H9 (cell line): ENCODE measurements at places on chromosomes 12 and 14.
A peak's percentile ranks its signal among the peaks of the same experiment; 100 is the strongest.

DNA sequence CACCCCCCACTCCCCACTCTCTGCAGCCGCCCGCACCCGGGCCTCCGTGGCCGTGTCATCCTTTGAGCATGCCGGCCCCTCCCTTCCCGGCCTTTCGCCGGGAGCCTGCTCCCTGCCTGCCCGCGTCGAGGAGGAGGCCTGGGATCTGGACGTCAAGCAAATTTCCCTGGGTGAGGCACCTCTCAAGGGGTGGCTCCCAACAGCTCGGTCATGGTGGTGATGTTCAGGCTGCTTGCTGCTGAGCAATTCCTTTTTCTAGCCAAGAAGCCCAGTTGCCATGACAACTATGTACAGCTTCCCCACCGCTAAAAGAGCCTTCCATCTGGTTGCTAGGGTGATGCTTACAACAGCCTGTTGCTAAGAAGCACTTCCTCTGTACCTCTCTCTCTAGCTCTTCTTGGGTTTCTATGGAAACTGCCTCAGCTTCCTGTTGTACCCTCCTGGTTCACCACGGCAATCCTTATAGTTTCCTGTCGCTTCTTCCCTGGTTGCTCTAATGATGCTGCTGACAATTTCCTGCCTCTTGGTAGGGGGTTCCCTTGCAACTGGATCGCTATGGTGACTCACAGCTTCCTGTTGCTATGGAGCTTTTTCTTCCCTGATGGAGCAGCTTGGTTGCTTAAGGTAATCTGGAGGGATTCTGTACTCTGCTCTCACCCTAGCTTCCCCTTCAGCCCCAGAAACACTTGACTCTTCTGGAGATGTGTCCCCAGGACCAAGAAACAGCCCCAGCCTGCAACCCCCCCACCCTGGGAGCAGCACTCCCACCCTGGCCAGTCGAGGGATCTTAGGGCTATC lies 11.0 kb downstream of the ZNF219 start:
- H3K27ac ChIP-seq = no peak overlapping the region
- H3K27me3 ChIP-seq = no peaks in the 10 kb centered on the region
- peak; percentile 90 for DNase-seq

DNA sequence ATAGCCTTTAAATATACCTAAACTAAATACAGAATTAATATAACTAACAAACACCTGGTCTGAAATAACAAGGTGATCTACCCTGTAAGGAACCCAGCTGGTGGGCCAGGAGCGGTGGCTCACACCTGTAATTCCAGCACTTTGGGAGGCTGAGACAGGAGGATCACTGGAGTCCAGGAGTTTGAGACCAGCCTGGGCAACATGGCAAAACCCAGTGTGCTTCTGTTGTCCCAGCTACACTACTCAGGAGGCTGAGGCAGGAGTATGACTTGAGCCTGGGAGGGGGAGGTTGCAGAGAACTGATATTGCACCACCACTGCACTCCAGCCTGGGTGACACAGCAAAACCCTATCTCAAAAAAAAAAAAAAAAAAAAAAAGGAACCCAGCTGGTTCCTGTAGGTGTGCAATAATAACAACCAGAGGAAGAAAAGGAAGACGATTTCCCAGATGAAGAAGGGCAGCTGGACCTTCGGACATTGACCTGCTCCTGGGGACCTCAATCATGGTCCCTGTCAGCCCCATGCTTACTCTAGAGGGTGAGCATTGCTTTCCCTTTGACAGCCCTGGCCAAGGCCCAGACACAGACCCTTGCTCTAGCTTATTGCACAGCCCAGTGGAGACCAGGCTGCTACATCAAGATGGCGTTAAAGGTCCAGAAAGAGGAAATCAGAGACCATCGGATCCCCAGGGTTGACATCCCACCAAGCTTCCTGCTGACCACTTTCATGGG lies 5.4 kb downstream of the FOS start:
- H3K27me3 ChIP-seq = no peaks in the 10 kb centered on the region; the same call in 1 of the 2 replicates
- no peak for DNase-seq
- no peak overlapping the region for H3K27ac ChIP-seq
- H3K4me3 ChIP-seq = peak overlapping the region; percentile 20; the same call in 1 of the 3 replicates

DNA sequence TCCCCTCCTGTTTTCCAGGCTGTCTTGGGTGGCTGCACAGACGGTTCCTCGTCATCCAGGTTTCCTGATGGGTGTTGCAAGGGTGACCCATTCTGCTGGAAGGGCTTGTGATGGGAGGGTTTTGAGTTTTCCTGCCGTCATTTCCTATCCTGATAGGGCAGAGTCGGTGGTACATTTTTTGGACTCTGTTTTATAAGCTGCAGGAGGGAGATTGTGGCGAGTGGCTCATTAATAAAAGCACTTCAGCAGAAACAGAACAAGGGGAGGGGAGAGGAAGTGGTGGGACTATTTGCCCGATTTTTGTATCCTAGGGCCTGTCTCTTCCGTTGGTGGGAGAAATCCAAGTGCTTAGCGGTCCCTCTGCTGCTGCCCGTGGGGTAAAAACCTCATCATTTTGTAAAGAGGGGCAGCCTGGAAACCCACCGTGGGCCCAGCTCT lies 40.0 kb downstream of the TSPAN9 start:
- no peak for DNase-seq
- no peak overlapping the region for H3K27ac ChIP-seq
- no peaks in the 10 kb centered on the region for H3K27me3 ChIP-seq
- H3K4me1 ChIP-seq = no peaks in the 10 kb centered on the region

GRCh38 chr14:70045844-70046535 lies 142.8 kb downstream of the SLC8A3 start:
- H3K4me1 ChIP-seq = no peaks in the 10 kb centered on the region
- no peak overlapping the region for H3K27ac ChIP-seq
- no peaks in the 10 kb centered on the region for H3K27me3 ChIP-seq
- DNase-seq = peak; percentile 90

DNA sequence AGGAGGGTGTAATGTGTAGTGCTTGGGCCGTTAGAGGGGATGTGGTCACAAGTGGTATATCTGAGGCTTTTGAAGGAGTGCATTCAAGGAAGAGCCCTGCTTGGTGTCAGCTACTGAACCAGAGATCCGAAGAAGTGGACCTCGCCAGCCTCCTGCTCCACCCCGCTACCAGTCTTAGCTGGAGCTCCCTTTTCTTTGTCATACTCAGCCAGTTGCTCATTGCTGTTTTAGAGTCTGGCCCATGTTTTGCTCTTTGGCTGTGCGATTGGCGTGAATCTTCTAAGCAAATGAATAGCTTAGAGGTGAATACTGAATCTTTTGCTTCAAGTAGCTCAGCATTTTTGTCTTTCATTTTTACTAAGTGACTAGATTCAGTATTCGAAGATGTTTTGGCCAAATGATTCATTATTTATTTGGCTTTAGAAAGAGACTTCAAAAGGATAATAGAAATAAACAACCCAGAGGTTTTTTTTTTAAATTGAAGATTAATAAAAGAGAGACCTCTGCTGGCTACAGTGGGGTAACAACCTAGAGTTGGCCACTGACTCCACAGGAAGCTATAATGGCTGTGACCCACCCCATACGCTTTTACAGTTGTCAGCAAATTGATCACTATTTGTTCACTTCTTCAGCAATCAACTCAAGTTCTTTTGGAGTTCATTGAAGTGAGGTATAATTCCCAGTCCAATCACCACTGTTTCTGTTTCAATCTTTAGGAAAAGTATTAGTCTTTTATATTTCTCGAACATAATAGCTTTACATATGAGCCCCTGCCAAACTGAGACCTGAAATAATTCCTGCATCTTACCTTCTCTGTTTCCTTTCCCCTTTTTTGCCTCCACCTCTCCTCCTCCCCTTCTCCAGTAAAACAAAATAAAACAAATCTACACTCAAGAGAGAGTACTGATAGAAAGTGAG lies 19.9 kb downstream of the CDKN1B start:
- no peaks in the 10 kb centered on the region for H3K4me1 ChIP-seq
- no peak overlapping the region for H3K4me3 ChIP-seq
- H3K27ac ChIP-seq = no peak overlapping the region
- no peak for DNase-seq
- H3K36me3 ChIP-seq = no peaks in the 10 kb centered on the region
